ENCODE measurements at places on chromosomes 6 and 20.

DNA sequence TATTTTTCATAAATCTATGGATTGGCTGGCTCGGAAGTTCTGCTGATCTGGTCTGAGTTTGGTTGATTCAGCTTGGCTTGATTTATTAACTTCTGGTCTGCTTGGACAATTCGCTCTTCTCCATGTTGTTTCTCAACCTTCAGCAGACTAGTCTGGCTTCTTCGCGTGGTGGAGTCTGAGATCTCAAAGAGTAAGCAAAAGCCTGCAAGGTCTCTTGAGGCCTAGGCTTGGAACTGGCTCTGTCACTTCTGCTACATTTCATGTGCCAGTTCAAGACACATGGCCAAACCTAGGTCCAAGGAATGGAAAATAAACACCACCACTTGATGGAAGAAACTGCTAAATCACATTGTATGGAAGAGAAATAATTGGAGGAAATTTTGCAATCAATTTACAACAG lies 115.1 kb upstream of the JAG1 start:
- no peak for ATAC-seq

DNA sequence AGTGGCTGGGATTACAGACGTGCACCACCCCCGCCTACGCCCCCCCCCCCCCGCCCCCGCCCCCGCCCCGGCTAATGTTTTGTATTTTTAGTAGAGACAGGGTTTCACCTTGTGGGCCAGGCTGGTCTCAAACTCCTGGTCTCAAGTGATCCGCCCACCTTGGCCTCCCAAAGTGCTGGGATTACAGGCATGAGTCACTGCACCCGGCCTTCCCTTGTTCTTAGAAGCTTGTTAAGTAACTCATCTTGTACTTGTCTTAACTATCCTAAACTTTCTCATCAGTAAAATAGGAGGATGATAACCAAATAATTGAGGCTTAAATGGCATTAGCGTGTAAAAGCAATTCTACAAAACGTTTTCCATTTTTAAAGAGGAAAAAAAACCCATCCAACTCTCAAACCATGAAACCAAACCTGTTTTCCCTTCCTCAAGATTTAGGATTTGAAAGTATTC lies 4.2 kb downstream of the CDYL start:
- no peak for ATAC-seq

- no peak for ATAC-seq
Observed at GRCh38 chr6:106476331-106477105, 116.0 kb downstream of the CRYBG1 start.

DNA sequence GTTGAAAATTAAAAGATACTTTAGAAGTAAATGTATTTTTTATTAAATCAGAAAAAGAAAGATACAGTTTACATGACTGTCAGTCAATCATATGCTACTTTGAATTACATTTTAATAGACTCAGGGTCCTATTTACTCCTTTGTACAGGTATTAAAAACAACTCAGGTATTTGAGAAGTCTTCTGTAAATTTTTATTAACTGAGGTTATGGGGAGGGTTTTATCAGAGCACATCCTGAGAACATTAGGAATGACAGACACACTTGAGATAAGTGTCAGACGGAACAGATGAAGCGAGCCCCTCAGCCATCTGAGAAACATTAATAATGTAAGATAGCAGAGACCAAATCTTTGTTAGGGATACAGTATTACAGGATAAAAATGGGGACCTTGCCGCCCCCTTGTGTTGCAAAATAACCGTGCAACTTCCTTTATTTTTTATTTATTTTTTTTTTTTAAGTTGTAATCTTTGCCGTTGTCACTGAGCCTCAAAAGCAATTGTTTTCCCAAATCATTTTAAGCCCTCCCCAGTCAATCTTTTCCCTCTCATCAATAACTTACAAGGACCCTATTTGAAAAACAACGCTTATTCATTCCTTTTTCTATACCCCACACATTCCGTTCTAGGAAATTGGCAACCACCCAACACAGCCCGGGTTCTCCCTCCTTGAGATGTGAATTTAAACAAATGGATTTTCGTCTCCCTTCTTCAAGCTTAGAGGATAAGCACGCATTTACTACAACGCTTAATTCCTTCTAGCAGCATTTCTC lies 126.7 kb downstream of the BCAS1 start:
- peak; percentile 31 for ATAC-seq

- ATAC-seq = peak; percentile 91
Observed at GRCh38 chr6:30769088-30769852, 24.9 kb upstream of the IER3 start.

GRCh38 chr6:28351087-28351486 lies 1.3 kb downstream of the ZKSCAN3 start:
- no peak for ATAC-seq

- ATAC-seq = no peak
Observed at GRCh38 chr6:105800871-105801270, 285.3 kb upstream of the PRDM1 start.

DNA sequence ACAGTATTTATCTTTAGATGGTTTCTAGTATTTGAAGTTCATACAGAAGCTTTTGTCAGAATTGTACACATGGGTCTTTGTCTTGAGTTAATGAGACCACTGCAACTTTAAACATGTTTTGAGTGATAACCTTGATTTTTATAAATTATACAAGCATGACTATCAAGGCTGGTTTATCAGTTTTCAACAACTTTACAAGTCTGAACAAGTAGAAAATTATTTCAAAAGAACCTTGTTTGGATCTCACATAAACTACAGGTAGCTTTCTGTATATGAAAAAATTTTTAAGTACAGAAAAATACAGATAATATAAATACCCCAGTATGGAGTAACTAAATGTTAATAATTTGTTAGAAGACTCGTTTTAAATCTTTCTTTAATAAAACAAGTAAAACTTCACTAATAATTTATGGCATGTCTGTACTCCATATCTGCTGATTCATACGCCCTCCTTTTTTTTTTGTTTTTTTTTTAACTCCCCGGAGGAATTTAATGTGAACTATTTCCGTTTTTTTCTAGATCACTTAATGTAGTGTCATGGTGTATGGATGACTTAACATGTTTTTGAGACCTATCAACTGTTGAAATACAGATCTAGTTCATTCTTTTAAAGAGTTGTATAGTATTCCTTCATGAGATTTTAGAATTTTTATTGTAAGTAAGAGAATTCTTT lies 18.3 kb downstream of the VAPB start:
- peak; percentile 36 for ATAC-seq

DNA sequence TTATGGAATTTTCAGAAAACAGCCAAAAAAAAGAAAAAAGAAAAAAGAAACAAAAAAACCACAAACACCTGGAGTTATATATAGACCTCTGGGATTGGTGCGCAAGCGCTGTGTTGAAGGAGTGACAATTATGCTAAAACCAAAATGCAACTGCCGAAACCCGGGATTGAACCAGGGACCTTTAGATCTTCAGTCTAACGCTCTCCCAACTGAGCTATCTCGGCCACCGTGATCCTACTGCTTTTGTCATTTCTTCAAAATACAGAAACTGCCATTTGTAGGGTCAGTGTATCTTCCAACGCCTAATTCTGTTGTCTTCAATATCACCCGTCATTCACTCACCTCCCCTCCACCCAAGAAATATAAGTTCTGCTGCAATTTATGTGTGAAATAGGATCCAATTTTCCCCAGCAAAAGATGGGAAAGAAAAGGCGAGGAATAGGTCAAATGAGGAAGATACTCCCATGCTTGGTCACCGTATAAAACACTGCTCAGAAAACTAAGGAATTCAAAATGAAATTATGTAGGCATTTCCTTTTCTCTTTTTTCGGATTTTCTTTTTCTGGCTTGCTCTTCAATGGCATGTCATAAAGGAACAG lies 116.0 kb downstream of the TRIM27 start:
- peak; percentile 41 for ATAC-seq

GRCh38 chr6:44201200-44201599 lies 15.5 kb upstream of the MYMX start:
- ATAC-seq = no peak

GRCh38 chr20:13749811-13750210 lies 34.9 kb downstream of the ESF1 start:
- no peak for ATAC-seq

GRCh38 chr6:137707590-137708360 lies 159.3 kb upstream of the TNFAIP3 start:
- peak; percentile 50 for ATAC-seq

GRCh38 chr6:89840538-89840937 lies 10.9 kb downstream of the CASP8AP2 start:
- peak; percentile 70 for ATAC-seq

GRCh38 chr6:134287859-134288537 lies 29.9 kb downstream of the SGK1 start:
- peak; percentile 10 for ATAC-seq

GRCh38 chr20:22556565-22557056 lies 27.8 kb downstream of the FOXA2 start:
- no peak for ATAC-seq

DNA sequence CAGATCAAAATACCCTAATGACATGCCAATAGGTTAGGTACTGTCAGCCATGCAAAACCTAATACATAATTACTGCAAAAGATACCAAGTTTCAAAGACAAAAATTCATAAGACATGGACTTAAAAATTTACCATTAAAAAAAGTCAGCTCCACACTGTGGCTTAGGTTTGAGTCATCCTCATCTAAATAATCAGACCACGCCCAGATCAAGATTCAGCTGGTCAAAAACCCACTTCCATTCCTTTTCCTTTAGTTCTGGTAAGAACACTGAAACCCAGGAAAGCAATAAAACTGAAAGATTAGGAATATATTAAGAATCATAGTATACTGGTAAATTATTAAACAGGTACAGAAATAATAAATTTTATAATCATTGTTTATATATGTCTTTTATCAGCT lies 81.0 kb upstream of the ASF1A start:
- no peak for ATAC-seq

GRCh38 chr6:3230900-3231246 lies 3.4 kb upstream of the TUBB2B start:
- ATAC-seq = peak; percentile 1

DNA sequence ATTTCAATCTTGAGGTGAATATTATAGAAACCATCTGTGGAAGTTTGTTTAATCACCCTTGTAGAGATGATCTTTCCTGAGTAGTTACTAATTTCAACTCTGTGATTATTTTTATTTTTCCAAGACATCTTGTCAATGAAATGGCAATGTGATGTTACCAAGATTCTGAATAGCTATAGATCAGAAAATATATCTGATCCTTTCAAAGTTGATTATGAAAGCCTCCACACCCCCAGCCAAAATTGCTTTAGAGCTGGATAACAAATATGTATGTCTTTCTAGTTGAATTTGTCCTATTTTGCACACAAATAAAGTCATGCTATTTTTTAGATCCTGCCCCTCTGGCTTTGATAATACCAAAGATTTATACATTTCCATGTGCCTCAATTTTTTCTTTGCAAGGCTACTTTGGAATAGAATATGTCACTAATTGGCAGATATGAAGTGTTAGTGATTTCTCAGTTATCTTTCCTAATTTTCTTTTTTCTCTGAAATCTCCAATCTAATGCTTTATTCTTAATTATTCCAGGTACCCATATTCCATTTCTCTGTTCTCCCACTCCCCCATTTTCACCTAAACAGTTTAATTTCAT lies 5.0 kb downstream of the SIM1 start:
- ATAC-seq = no peak

GRCh38 chr20:59268870-59269269 lies 31.5 kb upstream of the EDN3 start:
- no peak for ATAC-seq

GRCh38 chr6:90458353-90459224 lies 128.3 kb downstream of the MAP3K7 start:
- no peak for ATAC-seq
